ENCODE measurements at places on chromosomes 5 and 9.
A peak's percentile ranks its signal among the peaks of the same experiment; 100 is the strongest.

GRCh38 chr5:113118298-113118697 lies 141.7 kb downstream of the DCP2 start:
- no peak for DNase-seq

DNA sequence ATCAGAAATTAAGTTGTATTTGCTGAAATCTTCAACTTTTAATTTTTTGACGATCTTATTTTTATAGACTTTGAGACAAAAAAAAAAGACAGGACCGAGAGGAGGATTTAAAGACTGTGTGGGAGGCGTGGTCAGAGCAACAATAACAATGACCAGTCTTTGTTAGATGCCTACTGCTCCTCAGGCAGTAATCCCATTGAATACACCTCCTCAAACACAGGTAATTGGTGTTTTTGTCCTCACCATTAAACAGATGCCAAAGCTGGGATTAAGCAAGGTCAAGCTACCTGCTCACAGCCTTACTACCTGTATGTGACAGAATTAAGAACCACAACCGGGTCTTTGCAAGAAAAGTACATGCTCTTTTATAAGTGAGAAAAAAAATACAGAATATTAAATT lies 233.3 kb upstream of the GRAMD2B start:
- DNase-seq, result no peak

DNA sequence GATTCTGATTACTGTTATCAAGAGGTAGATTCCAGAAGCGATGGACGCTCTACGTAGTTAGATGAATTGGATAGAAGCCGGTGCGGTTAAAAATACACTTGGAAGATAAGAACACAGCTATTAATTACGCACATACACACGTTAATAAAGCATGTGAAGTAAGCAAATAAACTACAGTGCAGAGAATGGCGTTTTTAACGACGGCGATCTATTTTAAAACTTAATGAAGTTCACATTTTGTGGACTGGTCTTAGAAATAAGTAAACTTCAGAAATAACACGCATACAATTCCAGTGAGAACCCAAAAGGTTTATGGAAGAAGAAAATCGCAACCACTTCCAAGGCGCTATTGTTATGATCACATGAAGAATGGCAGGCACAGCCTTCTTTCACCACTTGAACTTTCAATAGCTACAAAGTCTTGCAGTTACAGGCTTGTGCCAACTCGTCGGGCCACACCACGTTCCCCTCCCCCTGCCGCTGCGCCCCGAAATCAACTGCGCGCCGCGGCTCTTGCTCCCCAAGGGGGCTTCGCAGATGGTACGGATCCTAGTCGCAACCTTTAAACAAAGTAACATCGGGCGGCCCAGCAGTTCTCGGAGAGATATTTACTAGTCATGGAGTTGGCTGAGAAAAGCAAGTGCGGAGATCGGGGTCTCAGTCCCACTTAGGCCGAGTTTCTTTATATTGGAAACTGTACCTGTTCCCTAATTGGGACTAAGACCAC lies 866 bp upstream of the SEMA6A start:
- peak; percentile 30 for DNase-seq

DNA sequence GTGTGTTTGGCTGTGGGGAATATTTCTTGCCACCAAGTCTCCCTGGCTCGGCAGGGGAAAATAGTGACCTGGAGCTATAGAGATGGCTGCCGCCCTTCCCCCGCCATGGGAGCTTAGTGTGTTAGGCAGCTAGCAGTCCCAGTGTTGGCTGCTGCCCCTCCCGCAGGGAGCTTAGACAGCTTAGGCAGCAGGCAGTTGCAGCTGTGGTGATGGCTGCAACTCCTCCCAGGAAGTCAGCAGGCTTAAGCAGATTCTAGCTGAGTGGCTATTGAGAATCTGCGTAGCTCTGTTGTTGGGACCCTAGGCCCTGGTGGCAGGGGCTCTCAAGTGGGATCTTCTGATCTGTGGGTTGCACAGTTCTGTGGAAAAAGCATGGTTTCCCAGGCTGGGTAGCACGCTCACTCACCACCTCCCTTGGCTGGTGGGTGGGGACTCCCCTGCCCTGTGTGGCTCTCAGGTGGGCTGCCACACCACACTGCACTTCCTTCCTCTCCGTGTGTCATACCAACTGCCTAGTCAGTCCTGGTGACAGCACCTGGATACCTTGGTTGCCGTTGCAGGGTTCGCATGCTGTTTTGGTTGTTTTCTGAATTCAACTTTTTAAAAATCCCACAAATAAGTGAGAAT lies 9.3 kb downstream of the OR1N2 start:
- DNase-seq, result no peak

DNA sequence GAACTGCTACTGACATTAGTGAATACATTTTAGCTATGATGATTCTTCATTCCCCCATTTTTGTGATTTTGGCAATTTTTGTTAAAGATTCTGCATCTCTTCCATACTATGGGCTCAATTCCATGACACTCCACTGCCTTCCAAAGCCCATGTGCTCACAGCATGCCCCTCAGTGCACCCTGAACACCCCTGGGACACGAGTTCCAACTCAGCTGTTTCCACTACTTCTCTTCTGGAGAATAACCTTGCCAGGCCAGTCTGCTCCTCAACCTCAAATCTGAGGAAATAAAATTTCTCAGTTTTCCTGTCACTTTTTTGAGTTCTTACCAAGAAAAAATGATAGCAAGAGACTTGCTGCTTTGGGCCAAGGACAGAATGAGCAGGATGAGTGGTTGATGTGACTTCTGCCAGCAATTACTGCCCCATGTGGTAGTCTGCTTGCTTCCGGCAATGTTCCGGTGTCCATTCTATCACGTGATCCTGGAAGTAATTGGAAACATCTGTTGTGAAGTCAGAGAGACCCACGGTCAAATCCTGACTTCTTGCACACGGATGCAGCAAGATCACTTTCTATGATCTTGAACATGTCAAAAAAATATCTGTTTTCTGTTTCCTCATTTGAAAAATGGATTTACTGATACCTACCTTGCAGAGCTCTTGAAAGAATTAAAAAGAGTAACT lies 58.3 kb downstream of the EGFLAM start:
- no peak for DNase-seq

DNA sequence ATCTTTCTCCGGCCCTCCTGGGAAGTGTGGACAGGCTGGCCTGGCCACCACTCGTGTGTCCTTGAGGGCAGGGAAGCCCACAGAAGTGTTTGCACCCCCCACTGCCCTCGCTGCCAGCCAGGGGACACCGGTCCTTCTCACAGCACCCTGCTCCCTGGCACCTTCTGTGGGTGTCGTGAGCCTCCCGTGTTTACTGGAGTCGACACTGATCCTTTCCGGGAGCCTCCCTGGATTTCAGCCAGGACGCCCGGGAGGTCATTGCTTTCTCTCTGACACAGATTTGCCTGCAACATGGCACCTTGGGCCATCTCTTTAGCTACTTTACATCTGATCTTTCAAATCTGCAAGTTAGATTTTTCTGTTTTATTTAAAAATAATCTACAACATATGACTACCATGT lies 120.4 kb upstream of the CACNA1B start:
- DNase-seq, result peak; percentile 29

- DNase-seq, result no peak
These were observed 52.3 kb downstream of the GGTA1 start for GRCh38 chr9:121447321-121447834.

DNA sequence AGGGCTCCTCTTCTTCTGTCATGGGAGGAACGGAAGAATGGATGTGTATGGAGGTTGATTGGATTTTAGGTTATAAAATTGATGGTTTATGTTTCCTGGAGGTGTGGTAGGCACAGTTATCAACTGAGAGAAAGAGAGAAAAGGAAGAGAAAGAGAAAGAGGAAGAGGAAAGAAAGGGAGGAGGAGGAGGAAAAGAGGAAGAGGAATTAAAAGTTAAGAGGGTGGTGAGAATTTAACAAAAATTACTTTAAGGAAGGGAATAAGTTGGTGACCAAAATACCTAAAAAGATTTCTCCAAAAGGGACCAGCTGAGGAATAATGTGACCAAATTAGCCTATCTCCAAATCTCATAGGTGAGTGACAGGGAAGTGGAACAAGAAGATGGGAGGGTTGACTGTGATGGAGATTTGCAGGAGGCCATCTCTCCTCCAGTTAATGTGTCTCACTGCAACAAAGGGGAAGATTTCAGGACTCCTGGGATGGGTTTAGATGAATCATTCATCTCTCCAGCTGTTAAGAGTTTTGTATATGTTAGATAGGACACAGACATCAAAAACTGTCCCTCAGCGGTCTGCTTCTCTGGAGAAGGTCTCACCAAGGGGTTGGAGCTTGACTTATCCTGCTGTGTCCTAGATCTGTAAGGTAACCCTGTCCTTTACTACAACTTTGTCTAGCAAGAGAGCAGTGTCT lies 76.0 kb upstream of the TMC1 start:
- no peak for DNase-seq

GRCh38 chr5:141686648-141687416 lies 4.8 kb upstream of the ARAP3 start:
- DNase-seq, result no peak

DNA sequence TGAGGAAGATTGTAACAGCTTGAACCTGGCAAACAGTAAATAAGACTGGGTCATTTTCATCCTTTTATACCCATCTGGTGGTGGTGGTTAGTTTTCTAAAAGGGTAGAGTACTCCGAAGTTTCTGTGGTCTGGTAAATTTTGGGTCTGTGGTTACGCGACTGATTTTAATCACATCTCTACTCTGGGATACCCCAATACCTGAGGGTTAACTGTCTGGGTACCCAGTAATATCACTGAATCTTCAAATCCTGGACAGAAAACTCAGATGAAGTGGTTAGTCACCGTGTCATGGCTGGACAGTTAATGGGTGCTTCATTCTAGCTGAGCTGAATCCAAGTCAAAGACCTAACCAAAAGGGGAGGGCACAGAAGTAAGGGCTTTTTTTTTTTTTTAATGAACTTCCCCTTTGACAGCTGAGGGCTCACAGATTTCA lies 474.2 kb downstream of the GADD45G start:
- DNase-seq, result no peak

GRCh38 chr5:140178086-140178410 lies 3.1 kb downstream of the CYSTM1 start:
- no peak for DNase-seq

DNA sequence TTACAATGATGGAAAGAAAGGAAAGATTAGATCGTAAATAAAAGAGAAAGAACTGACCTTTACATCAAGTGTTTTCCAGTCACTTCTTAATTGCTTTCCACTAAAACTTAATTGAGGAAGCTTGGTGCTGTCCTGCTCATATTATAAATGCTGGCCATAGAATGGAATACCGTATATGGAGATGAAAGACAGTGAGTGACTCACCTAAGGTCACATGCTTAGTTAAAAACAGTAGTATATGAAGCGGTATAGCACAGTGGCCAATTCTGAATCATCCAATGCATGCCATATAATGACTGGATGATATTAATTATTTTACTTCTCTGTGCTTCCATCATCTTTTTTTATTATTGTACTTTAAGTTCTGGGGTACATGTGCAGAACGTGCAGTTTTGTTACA lies 482.4 kb upstream of the SGCD start:
- DNase-seq, result no peak

DNA sequence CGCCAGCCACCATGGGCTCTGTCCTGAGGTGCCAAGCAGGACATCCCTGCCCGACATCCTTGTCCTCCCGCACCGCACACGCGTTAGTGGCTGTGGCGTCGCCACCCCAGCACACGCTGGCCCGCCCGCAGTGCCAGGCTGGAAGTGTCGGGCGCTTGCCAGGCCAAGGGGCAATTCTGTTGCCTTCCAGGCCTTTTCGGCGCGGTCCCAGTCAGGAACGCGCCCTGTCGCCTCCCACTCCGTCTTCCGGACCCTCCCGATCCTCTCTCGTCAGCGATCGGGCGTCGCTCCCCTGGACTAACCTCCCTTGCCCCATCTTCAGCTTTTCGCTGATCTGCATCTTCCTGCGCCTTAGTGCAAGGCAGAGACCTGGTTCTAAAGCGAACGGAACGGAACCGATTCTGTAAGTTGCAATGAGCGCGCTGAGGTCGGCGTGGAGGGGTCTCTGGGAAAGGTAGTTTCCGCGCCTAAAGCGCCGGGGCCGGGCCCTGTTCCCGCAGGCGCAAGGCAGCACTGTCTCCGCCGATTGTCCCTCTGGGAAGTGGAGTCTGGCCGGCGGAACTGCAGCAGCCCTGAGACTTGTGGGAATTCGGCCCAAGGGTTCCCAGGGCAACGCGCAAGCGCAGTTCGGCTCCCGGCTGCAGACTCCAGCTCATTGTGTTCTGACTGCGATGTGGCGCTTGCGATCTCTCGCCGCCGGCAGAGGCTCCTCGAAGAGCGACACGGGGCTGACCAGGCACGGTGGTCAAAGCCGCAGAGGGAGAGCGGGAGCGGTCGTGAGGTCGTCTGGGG lies at the start of gene ZNF454:
Gene ZNF454 (plus strand): TSS at position 630 of the 792 bp plus-strand sequence. CDS start 1,594 bp downstream, outside the sequence.
- DNase-seq, result peak; percentile 96

- DNase-seq, result no peak
These were observed 11.1 kb upstream of the NEUROG1 start for GRCh38 chr5:135546912-135547311.

DNA sequence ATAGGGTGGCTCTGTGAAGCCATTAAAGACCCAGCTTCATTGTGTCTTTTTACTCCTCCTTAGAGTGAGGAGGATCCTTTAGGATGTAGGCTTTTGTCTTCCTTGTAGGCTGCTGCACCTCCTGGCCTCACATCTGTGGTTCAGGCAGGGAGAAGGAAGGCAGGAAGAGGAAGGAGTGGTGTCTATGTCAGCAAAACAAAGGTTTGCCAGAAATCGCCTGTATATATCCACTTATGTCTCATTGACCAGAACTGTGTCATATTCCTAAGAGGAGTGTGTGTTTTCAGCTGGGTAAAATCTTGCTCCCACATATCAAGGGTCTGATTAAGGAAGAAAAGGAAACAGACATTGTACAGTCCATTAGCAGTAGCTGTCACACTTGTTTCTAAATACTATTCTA lies 213.8 kb downstream of the ARHGAP26 start:
- no peak for DNase-seq

GRCh38 chr5:7395432-7395946 lies 449 bp upstream of the ADCY2 start:
- DNase-seq, result no peak

- no peak for DNase-seq
These were observed 17.1 kb upstream of the DAB2 start for GRCh38 chr5:39441838-39442237.

Measured in cerebellum (tissue), 4 donors.